NCI-H2081 treated with DMSO at 0.1 percent for 48 hours (cell line): ENCODE measurements at places on chromosomes 16 and 17.

- no peak for DNase-seq
Measured at GRCh38 chr16:1900452-1900774, 17.8 kb downstream of the HS3ST6 start.

GRCh38 chr17:58525239-58525638 is 10.8 kb upstream of the MTMR4 start:
- DNase-seq: no peak

DNA sequence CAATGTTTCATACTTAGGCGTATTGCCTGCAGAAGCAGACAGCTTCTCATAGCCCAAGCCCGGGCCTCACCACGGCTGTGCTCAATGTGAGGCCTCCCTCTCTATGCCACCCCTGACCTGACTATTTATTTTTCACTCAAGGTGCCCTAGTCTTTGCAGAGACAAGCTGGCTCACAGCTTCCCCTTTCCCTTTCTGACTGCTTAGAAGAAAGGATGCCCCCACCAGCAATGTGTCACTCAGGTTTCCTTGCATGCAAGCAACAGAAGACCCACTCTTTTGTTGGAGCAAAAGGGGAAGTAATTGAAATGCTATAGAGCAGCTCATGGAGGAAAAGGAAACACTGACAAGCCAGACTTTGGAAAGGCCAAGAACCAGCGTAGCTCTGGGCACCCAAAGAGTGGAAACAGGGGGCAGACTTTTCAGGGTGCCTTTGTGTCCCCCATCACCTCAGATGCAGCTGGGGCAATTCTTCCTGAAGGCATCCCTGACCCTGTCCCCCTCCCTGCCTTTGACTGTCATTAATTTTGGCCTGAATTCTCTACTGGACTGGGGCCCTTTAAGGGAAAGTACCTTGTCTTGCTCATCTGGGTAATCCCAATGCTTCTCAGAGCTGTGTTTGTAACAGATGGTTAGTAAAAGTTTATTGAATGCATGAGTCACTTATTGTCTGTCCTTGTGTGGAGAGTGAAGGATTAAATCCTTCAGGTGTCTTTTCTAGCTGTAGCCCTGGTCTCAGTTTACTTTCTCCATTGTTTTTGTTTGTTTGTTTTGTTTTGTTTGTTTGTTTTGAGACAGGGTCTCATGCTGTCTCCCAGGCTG is 17.8 kb downstream of the RGS9 start:
- DNase-seq: no peak

DNA sequence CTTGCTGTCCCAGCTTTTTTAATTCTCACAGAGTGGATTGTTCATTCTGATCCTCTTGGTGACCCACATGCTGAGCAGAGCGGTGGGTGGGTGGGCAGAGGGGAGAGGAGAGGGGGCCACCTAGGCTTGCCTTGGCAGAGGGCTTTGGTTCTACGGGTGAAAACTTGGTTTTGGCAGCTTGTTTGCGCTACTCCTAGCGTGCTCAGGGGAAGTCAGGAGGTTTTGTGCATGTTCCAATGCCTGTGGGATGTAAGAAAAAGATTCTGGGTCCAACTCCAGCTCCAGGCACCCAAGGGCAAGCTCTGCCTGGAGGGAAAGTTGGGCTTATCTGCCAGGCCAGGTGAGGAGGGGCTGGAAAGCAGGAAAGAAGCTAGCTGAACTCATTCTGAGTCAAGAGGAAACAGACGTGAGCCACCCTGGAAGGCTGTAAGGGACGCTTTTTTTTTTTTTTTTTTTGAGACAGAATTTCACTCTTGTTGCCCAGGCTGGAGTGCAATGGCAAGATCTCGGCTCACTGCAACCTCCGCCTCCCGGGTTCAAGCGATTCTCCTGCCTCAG is 169.1 kb downstream of the WSCD1 start:
- no peak for DNase-seq

DNA sequence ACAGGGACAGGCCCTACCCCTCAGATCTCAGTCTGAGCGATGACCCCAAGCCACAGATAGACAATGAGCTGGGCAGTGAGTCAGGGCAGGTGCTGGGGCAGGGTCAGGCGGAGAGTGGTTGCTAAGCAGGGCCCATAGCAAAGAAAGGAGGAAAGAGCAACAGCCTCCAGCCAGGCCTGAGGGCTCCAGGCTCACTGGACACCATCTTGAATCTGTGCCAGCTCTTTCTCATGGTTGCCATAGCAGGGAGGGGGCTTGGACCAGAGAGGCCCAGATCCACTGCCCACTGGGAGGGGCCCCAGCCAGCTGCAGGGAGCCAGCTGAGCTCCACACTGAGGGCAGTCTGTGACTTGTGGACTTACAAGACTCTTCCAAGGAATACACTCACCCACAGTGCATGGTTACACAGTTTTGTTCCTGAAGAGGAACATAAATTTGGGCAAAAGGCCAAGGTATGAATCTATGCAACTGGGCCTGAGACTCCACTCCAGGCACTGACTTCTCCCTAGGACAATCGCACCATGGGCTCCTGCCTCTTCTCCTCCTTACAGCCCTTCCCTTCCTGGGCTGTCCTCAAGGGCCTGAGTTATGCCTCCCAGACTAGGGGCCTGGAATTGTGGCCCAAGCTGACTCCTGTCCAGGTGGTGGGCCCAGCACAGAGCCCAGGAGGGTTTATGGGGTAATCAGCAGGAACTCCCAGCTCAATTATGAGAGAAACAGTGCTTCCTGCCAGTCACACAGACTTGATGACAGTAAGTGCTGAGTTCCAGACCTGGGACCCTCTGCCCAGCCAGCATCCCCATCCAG is 59.9 kb downstream of the BEAN1 start:
- no peak for DNase-seq

- DNase-seq: no peak
Measured at GRCh38 chr17:37375706-37376105, at the start of gene C17orf78. Gene C17orf78, plus strand, starts transcription at chr17:37375985. Its CDS starts 108 bp downstream, at chr17:37376093.
